CD4-positive, alpha-beta T cell treated with Interleukin-21 for 1 hour (primary cell): ENCODE measurements at places on chromosomes 12 and 14.

DNA sequence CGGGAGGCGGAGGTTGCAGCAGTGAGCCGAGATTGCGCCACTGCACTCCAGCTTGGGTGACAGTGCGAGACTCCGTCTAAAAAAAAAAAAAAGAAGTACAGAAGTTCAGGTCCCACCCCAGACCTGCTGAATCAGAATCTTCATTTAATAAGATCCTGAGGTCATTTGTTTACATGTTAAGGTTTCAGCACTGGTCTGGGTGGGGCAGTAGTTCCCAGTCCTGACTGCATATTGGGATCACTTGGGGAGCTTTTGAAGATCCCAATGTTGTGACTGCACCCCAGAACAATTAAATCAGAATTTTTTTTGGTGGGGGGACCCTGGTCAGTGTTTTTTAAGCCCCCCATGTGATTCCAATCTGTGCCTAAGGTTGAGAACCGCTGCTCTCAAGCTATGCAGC, 11.7 kb upstream of the COL2A1 start:
- DNase-seq = no peak

GRCh38 chr14:72790887-72791566, 102.9 kb downstream of the DPF3 start:
- no peak for DNase-seq

DNA sequence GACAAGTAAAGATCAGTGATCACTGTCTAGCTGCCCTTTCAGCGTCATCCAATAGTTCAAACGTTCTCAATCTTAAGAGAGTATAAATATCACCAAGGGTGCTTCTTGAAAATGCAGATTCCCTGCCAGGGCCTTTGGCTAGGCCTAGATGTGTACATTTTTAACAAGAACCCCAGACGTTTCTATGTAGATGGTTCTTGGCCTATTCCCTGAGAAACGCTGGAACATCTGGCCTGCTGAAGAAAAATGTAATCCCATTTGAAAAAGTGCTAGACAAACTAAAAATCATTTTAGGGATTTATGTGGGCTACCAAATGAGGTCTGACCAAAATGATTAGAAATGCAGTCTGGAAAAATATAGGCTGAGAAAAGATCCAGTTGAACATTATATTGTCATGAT, 231.7 kb downstream of the ADAMTS20 start:
- no peak for DNase-seq

GRCh38 chr12:46855760-46856159, 30.0 kb upstream of the SLC38A4 start:
- no peak for DNase-seq

DNA sequence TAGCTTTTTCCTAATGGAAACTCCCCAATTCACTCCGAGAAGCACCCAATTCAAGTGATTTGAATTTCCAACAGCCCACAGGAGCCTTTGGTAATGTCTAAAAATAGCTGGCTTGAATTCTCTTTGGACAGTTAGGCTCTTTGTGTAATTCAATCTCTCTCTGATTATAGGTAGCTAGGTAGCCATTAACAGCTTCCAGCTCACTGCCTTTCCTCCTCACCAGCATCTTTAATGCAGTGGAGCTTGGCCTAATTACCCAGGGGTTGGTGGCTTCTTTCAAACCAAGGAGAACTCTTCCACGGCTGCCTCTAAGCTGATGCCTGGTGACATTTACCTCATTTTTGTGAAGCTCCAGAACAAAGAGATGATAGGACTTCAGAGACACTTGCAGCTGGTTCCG, 86.4 kb downstream of the WSCD2 start:
- no peak for DNase-seq

- no peak for DNase-seq
Observed at GRCh38 chr12:108606492-108606891, 8.6 kb upstream of the TMEM119 start.

DNA sequence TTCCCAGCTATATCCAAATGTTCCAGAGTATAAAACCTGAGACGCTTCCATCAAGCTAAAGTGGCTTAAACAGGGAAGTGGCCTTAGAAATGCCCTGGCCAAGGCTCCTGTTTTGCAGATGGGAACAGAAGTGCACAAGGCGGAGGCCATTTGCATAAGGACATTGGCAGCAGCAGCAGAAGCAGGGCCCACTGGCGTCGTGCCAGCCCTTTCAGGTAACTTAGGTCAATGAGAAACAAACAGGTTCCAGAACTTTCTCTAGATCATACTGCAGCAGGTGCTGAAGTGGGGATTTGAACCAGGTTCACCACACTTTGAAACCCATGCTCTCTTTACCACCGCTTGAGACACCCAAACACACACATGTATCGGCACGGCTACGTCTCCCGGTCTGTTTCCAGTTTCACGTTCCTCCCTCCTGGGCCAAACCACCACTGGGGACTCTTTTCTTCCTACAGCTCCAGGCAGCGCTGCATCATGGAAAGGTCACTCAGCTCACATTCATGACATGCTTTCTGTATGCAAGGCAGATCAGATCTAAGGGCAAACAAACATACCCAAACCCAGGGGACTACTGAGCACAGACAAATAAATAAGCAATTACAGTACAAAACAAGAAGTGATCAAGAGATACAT, 46.0 kb upstream of the PLEKHG6 start:
- no peak for DNase-seq

DNA sequence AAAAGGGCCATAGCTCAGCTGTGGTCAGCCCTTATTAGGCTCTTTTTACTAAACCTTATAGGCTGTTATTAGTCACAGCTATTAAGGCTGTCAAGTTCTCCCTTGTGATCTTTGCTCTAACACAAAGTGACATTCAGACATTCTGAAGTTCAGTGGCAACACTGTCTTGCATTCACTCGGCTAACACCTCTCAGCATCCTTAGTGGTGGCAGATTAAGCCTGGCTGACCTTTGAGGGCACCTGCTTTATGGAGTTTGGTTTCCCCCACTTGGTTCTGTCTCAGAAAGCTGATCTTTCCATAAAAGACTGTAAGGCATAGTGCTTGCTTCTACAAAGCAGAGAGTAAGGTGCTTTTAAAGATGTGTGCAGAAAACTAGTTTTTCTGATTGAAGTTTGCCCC, 677.4 kb upstream of the TMEM132C start:
- no peak for DNase-seq

- DNase-seq = no peak
Observed at GRCh38 chr14:65345266-65345665, 67.3 kb upstream of the FUT8 start.

GRCh38 chr14:37116933-37117849, 55.2 kb downstream of the SLC25A21 start:
- DNase-seq = no peak

DNA sequence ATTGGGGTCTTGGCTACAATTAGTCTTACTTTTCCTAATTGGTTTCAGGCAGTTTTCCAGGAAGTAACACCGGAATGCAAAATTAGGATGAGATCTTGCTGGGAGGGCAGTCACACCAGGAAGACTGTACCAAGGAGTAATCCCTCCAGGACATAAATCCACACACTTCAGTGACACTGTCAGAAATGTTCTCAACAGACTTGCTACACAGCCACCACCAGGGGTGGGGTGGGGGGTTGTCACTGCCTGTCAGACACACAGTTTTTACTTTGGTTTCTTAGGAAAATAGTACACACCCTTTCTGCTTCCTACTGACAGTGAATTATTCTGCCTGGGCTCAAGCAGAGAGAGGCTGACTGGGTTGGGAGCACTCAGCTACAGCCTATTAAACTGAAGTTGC, 102.9 kb upstream of the CCDC196 start:
- DNase-seq = no peak

GRCh38 chr14:100364403-100364802, 41.3 kb downstream of the SLC25A47 start:
- no peak for DNase-seq

DNA sequence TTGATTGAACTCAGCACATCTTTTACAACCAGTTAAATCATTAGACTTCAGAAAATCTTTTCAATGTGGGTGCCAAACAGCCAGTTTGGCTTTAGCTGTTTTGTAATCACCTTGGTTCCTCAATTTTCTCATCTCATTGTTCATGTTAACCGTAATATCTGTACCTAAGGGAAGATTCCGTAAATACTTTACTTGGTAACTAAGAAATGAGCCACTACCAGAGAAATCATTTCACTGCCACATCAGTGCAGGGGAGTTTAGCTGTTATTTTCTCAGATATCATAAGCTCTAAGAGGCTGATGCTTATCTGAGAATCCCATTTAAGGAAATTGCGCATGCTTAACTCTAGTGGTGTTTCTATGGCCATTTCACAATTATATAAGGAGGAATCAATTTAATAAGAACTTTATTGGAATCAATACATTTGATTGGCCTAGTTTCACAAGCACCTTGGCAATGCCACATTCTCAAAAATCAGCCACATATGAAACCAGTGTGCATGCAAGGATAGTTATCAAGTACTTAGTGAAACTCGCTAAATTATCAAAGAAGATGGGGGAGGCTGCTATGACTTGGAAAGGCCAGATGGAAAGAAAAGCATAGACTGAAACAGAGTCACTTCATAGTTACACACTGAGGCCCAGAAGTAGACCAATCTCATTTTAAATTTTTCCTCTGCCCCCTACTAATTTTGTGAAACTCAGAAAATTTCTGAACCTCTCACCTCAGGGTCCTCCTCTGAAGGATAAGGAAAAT, 28.1 kb upstream of the IL22 start:
- DNase-seq = no peak

DNA sequence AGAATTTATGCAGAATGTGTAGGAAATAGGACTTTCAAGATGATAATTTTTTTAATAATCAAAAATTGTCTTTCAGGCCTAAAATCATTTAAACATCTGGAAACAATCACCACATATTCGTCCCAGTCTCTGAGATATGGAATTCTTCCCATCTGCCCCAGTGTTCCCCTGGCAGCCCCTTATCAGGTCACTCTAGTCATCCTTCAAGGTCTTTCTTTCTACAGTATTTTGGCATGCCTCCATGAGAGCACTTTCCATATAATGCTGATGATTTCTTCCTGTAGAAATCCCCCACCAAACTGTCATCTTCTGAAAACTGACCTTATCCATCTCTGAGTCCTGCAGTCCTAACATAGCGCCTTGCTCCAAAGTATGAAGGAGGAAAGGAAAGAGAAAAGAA, 422.1 kb downstream of the RPS29 start:
- no peak for DNase-seq

- no peak for DNase-seq
Observed at GRCh38 chr12:124881123-124881522, 17.5 kb upstream of the SCARB1 start.
